ENCODE measurements at places on chromosomes 2 and 18.
A peak's percentile ranks its signal among the peaks of the same experiment; 100 is the strongest.

DNA sequence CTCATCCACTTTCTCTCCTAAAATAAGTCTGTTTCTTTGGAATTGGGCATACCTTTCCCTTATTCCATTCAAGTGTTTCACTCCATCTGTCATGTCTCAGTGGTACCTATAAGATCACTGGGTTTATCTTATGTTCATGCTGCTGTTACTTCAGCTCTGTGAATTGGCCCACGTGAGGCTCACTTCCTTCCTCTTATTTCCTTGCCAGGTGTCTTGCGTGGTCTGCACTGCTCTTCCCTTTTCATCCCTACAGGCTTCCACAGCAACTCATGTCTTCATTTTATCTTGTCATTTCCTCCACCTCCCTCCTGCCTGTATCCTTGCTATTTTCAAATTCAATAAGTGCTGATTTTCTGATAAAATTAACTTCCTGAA, 159.1 kb upstream of the ALPP start:
- DNase-seq = no peak

GRCh38 chr2:45040786-45041185, 31.5 kb upstream of the SIX2 start:
- no peak for DNase-seq

GRCh38 chr2:9063023-9063606, 59.6 kb upstream of the MBOAT2 start:
- DNase-seq = no peak

DNA sequence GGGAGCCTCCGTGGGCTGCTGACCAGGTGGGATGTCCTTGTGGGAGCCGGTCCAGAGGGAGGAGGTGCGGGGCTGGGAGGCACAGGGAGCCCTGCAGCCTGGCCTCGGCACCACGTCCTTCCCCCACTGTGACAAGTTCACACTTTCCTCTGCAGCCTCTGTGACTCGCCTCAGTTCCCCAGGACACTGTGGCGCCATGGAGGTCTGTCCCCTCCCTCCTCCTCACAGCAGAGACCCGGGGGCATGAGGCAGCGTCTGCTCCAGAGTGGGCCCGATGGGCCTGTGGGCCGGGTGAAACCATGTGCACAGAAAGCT, 27.3 kb upstream of the KCNG2 start:
- no peak for DNase-seq

- no peak for DNase-seq
Observed at GRCh38 chr2:124112966-124113365, 87.9 kb downstream of the CNTNAP5 start.

- no peak for DNase-seq
Observed at GRCh38 chr18:2920027-2920426, 73.2 kb downstream of the EMILIN2 start.

DNA sequence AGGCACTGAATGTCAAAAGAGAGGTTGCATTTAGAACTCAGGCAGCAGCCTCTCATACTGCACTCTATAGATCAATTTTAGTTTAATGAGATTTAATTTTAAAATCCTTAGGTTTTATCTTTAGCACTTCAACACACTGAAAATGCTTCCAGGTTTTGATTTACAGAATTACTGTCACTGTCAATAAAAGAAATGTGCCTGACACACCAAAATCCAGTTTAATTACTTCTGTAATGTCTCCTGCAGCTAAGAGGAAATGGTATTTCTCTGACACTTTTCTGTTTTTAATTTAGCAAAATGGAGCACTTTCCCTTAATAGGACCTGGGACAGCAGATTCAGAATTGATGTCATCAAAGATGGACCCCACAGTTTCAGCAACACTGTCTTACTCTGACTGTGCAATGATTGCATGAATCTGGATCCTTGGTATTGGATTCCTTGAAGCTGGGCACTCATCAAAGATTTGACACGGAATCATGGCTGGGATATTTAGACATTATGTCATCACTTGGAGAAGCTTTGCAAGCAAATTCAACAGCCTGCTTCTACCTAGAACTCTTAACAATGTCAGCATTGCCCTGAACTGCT, 576.5 kb downstream of the NRXN1 start:
- no peak for DNase-seq

DNA sequence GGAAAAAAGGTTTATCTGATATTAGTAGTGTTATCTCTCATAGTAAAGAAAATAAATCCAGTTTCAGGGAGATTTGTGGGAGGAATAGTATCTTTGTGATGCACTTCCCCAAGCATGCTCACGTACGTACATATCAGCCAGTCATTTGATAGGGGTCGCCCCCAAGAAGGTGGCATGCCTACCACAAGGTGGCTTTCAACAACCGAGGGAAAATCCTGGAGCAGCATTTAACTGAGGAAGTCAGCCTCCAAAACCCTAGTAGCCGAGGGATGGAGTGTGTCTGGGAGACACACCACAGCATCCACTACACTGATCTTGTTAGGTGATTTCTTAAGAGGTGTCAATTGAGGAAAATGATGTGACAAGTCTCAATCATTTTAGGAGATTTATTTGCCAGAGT, 623.9 kb downstream of the NYAP2 start:
- no peak for DNase-seq

GRCh38 chr18:58476516-58477256, 152.2 kb downstream of the ALPK2 start:
- DNase-seq = no peak

DNA sequence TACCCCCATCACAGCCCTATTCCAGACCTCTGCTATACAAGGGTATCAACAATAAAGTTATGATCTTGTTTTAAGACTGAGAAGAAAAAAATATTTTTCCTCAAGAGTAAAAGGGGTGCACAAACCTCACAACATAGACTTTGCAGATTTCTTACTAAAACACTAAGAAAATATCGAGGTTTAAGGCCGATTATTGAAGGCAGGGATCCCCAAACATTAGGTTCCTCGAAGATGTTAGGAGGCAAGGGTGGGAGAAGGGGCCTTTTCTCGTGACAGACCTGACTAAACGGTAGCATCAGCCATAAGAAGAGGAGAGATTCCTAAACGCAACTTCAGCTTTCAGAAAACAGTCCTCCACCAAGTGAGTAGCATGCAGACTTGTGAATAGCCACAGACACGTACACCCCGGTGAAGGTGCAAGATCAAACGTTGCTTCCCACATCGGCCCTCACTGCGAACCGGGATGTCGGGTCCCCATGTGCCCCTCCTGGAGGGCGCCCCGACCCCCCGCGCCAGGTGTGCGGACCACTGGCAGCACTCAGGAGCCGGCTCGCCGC, 678 bp downstream of the PIAS2 start:
- DNase-seq = peak; percentile 12

DNA sequence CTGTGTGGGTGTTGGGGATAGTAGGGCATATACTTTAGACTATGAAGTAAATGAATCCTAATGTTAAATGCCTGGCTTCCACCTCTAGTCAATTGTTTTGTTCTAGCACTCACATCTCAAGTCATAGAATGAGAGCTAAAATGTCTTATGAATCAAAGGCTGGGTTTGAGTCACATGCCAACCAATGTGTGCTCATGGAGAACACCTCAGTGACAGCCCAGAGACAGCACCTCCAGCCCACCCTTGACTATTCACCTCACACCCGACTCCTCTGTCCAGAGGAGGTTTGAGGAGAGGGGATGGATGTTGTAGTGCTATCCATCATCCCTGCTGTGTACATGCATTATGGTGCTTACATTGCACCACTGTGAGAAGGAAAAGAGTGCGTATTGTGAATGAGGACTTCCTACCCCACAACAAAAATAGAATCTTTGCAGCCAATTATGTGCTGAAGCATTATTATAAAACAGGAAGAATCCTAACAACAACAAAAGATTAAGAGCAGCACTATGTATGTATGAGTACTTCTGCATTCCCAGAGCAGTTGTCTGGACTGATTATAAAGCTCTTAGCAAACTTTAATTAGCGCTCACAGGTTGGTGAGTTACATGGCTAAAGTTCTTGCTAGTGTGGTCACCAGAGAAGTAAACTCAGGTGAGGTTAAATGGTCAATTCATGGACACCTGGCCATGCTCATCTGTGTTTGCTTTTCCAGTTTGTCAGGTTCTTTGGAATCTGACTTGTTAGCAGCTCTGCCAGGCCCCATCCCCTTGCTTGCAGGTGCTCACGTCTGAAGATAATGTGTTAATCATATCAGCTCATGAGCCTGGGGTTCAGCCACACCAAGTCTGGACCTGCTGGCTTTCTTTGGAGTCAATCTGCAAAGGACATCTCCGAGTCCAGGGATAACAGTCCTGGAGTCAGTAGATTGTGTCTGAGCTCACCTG, 55.3 kb upstream of the NABP1 start:
- no peak for DNase-seq

GRCh38 chr2:16330571-16330970, 335.1 kb downstream of the CYRIA start:
- no peak for DNase-seq

DNA sequence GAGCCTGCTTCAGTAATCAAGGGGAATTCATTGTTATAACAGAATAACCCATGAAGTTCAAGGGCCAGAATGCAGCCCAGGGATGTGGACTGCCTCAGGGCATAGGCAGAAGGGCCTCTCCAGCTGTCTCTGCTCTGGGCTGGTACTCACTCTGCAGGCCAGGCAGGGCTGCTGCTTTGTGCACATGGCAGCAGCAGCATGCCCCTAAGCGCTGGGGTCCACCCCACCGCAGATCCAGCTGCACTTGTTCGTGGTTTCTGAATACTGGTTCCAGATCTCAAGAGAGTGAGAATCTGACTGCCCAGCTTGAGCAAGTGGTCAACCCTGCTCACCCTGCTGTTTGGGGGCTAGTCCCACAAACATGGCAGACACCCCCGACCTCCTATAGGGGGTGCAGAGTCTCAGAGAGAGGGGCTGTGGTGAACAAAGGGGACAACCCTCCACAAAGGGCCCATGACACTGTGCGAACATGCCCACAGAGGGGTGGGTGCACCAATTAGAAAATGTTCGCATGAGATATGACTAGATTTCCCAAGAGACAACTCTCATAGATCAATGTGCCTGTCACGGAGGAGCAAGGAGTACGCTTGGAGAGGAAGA, 87.3 kb downstream of the ACTR3 start:
- no peak for DNase-seq

GRCh38 chr18:55470826-55471225, 117.2 kb downstream of the TCF4 start:
- no peak for DNase-seq

DNA sequence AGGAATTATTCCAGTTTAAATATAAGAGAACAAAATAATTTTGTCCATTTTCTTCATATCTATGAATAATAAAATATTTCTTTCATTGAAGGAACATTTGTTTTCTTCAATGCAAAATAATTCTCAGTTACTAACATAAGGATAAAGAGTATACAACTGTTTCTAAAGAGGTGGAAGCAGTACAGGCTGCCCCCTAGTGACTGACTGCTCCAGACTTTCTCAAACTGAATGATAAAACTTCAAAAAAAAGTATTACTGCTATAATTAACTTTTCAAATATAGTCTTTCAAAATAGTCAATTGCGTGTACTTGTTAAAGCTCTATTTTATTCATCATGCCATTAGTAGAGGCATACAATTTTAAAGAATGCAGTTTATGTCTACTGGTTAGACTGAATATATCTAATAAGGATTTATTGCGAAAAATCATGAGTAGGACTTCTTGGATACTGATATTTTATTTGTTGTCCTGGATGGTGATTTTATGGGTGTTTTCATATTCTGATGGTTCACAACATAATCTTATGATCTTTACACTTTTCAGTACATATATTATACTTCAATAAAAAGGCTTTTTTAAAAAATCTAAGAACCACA, 100.1 kb downstream of the WDPCP start:
- no peak for DNase-seq

GRCh38 chr2:150769421-150769820, 282.0 kb upstream of the RND3 start:
- DNase-seq = no peak

DNA sequence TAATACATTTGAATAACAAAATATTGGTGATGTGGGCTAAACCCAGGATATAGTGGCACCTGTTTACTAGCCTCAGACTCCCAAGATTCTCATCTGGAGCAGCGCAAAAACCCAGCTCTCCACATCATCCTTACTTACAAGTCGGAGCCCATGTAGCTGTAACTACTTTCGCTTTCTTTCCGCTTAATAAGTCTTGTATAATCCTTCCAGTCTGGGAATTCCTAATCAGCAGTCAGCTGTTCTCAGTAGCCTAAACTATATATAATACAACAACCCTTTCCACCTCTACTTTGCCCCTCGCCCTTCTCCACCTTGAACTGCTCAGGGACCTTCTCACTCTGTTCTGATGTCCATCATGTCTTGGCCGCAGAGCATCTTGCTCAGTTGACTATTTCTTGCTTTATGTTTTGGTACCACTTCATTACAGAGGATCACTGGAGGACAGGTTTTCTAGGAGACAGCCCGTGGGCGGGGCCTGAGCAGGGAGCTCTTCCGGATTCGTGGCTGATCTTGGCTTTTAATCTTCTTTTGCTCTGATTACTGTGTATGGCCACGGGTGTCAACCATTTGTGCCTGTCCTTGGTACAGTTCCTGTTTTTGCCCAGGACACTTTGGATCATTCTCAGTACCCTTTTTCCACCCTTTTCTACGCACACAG, 119.9 kb upstream of the SERTAD2 start:
- DNase-seq = no peak

- DNase-seq = no peak
Observed at GRCh38 chr2:63078852-63079606, 28.4 kb downstream of the OTX1 start.

DNA sequence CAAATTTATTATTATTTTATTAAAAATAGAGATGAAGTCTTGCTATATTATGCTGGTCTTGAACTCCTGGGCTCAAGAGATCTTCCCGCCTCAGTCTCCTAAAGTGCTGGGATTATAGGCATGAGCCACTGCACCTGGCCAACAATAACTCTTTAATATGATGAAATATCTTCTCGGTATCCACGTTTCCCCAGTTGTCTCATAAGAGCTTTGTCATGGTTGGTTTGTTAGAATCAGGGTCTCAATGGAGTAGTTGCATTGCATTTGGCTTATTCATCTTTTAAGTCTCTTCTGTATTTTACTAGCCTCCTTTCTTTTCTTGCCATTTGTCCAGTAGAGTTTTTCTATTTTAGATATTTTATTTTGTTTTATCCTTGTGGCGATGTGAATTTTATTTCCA, 32.7 kb upstream of the DLX2 start:
- no peak for DNase-seq

DNA sequence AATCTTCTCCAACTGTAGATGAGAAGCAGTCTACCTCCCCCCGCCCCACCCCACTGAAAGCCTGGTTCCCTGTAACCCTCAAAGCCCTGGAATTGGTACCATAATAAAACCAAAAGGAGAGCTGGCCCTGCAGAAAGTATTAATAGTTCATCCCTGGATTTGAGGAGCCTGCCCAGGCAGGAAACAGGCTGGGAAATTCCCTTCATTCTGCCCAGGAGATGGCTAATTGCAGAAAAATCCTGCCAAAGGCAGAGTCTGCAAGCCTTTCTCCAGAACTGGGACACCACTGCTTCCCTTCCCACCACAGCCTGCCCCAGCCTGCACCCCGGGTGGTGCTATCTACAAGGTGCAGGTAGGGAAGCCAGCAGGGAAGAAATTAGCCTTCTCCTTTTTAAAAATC, 16.3 kb downstream of the GKN2 start:
- DNase-seq = no peak

- DNase-seq = no peak
Observed at GRCh38 chr2:239109041-239109927, 261.4 kb downstream of the TWIST2 start.

- DNase-seq = no peak
Observed at GRCh38 chr2:204948822-204949221, 403.5 kb downstream of the PARD3B start.

Measured in stimulated activated CD8-positive, alpha-beta memory T cell treated with anti-CD3 and anti-CD28 coated beads, Interleukin-15, amount 100 ng/mL, for 4 hours (primary cell).